Renal cortical epithelial cell (primary cell): ENCODE measurements at places on chromosomes 5 and 9.
A peak's percentile ranks its signal among the peaks of the same experiment; 100 is the strongest.

DNA sequence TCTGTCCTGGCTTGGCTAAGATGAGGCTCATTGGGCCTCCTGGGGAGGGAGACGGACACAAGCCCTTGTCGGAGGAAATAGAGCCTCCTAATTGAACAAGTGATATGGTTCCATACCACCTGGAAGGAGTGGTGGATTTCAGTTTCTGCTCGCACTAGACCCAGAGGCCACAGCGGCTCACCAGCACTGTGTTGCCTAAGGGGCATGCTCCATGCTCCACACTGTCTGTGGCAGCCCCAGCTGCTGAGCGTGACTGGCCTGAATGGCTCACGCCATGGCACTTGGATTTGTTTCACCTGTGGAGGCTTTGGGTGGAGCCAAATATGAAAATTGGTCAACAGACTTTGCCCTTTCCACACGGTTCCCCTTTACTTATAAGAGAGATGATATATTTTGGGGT is 181.1 kb downstream of the HSPA4 start:
- no peak for DNase-seq

GRCh38 chr5:3357291-3357690 is 238.3 kb upstream of the IRX1 start:
- no peak for DNase-seq

DNA sequence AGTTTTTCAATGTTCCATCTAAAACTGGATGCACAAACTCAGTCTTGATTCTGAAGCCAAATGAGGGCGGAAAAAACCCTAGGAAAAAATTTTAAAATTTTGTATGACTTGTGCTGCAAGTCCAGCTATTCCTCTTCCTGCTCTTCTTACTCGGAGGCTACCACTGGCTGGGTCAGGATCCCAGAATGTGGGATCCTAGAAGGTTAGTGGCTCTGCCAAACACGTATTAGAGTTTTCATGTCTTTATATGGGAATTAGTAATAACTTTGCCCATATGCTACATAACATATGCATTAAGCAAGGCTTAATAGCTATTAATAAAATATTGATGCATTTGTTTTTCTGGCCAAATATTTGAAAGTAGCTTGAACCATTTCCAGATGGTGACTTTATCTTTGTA is 458.3 kb downstream of the AGTPBP1 start:
- no peak for DNase-seq

DNA sequence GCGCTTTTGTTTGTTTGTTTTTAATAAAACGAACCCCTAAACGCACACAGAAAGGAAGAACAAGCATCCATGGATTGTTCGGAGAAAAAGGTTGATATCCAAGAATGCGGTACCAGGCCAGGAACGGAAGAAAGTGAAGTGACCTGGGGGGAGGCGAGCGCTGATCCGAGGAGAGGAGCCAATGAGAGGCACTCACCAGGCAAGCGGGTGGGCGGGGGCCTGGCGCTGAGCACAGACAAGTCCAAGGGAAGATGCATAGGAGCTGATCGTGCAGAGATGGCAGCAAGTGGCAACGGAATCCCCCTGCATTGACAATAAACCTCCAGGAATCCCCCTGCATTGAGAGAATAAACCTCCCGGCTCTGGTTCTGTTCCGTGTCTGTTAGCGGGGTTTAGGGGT is 8.4 kb downstream of the OBP2B start:
- DNase-seq: no peak

DNA sequence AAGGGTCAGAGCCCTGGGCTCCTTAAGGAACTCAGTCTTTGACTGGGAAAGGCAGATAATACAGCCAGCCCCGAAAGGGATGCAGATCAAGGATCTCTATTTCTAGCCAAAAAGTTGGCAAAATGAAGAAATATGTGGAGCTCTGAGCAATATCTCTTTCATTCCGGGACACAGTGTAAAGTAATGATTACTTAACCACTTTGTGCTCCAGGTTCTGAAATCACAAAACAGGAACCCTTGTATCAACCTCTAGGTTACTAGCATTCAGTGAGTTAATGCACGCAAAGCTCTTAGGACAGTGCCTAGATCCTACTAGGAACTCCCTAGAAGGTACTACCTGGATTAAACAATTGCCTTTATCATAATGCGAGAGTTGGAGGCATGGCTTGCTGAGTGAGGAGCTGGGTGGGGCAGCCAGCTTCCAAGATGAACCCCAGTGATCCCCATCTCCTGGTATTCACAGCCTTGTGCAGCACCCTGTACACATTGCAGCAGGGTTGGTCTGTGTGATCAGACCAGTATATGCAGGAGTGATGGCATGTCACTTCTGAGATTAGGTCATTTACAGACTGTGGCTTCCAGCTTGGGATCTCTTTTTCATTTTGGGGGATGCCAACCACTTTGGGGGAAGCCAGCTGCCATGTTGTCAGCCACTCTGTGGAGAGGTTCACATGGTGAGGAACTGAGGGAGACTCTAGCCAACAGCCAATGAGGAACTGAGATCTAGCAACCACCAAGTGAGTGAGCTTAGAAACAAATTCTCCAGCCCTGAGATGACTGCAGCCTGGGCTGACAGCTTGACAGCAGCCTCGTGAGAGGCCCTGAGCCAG is 103.1 kb upstream of the SLC44A1 start:
- no peak for DNase-seq

GRCh38 chr5:174327317-174327864 is 281.9 kb downstream of the NSG2 start:
- peak; percentile 36 for DNase-seq

- DNase-seq: no peak
Observed at GRCh38 chr5:109347252-109347888, 62.4 kb downstream of the PJA2 start.

- DNase-seq: no peak
Observed at GRCh38 chr5:93179466-93179865, 401.6 kb downstream of the NR2F1-AS1 start.

- DNase-seq: no peak
Observed at GRCh38 chr5:150245111-150245789, 44.3 kb downstream of the CAMK2A start.

DNA sequence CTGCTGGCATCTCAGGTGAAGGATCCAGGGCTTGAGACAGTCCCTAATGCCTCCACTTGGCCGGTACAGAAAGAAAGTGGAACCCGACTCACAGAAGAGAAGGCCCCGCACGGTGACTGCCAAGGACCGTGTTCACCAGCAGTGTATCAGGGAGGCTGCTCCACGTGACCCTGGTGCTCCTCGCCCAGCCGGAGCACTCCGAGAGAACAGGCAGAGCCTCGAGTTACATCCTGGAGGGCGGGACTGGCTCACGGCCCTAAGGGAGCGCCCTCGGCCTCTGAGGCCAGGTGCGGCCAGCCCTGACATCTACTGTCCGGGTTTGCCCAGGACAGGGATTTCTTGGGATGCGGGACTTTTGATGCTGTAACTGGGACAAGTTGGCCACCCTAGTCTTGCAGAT is 104.0 kb upstream of the SARDH start:
- DNase-seq: no peak

GRCh38 chr5:88396000-88396535 is 127.4 kb upstream of the TMEM161B start:
- DNase-seq: no peak

DNA sequence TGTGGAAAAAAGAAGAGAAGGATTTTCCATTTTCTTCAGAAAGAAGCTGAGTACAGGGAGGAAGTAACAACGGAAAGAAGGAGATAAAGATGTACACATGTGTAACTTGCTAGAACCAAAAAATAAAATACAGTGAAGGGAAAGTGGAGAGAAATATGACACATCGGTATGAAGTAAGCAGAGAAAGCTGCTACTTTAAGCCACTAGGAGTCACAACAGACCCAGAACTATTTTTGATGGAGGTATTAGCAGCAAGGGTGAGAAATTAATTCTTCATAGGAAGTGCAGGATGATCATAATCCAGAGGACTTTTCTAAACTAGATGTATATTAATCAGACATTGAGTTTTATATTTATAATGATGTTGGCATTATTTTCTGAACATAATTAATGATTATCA is 88.5 kb downstream of the FAM174A start:
- DNase-seq: peak; percentile 55

- DNase-seq: no peak
Observed at GRCh38 chr9:123975871-123976270, 35.7 kb upstream of the LHX2 start.
